ENCODE measurements at places on chromosomes 2 and 18.
A peak's percentile ranks its signal among the peaks of the same experiment; 100 is the strongest.

- no peaks in the 10 kb centered on the region for H3K4me1 ChIP-seq
- no peak for DNase-seq
- no peaks in the 10 kb centered on the region for H3K27me3 ChIP-seq
- no peaks in the 10 kb centered on the region for H3K36me3 ChIP-seq
Observed at GRCh38 chr2:219769090-219769910, 141.9 kb downstream of the SLC4A3 start.

- H3K27ac ChIP-seq: no peak overlapping the region
- no peak overlapping the region for H3K4me3 ChIP-seq
- no peaks in the 10 kb centered on the region for H3K4me1 ChIP-seq
- no peaks in the 10 kb centered on the region for H3K36me3 ChIP-seq
Observed at GRCh38 chr18:32190209-32190608, 370 bp downstream of the MEP1B start.

DNA sequence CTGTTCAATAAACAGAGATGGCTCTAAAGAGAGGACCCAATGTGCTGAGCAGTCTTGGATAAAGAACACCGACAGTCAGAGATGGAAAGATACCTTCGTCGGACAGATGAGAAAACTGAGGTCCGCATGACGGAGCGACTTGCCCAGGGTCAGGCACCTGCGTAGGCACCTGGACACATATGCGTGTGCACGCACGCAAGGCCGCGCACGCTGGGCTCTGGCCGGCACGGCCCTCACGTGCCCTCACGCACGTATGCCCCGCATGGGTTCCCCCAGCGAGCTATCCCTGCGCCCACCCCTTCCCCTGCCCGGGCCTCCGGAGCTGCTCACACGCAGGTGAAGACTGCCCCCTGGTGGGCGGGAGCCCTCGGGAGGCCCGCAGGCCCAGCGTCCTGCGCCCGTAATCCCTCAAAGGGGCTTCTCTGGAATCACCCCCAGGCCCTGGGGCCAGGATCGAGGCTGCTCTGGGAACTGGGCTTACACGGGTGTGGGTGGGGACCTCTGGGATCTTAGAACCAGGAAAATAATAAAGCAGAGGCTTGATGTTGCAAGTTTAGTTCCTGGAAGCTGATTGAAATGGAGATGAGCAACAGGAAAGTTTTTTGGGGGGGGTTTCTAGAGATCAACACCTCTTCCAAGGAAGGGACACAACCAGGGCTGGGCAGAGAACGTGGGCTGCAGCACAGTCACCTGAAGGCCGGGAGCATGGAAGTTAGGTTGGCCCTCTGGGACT, 246.3 kb downstream of the TNS1 start:
- H3K4me1 ChIP-seq: no peaks in the 10 kb centered on the region
- H3K36me3 ChIP-seq: no peaks in the 10 kb centered on the region
- no peak overlapping the region for H3K27ac ChIP-seq
- no peak overlapping the region for H3K4me3 ChIP-seq

DNA sequence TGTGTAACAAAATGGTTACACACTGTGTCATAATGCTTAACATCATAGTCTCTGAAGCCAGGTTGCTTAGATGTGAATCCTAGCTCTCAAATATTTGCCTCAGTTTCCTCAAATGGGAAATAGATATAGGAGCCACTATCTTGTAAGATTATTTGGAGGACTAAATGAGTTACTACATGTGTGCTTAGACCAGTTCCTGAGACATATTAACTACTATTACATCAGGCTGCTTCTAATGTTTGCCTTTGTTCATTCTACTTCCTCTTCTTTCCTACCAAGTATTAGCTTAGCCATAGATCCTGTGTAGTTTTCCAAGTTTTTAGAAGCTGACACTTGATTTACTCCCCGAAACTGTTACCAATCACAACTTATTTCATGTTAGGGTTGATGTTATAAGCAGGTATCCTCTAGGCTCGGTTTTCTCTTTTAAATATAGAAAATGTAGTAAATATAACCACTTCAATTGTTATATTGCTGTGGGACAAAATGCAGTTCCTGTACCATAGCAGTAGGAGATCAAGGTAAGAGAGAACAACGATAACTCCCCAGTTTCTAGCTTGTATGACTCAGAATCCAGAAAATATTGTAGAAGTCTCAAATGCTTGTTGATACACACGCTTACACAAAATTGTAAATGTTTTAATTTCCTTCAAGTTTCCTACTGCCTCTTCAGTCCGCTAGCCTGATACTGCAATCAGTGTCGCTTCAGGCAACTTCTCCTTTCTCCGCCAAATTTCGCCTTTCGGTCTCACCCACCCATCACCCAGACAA, 751 bp upstream of the DNAJC10 start:
- H3K27me3 ChIP-seq: no peaks in the 10 kb centered on the region
- peaks cover 6% of the 10 kb centered on the region for H3K36me3 ChIP-seq
- no peak for DNase-seq
- H3K27ac ChIP-seq: no peak overlapping the region

DNA sequence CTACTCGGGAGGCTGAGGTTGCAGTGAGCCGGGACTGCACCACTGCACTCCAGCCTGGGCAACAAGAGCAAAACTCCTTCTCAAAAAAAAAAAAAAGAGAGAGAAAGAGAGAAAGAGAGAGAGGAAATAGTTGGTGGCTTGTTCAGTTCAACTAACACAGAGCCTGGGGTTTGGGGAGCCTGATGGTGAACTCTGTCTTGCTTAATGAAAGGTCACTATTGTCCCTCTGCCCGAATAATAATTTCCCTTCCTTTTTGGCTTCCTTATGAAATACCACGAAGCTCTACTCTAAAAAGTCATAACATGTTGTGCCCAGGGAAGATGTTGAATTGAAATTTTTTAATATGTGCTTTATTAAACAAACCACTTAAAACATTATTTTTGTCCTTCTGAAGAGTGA, 17.3 kb downstream of the BCL2 start:
- H3K4me1 ChIP-seq: no peaks in the 10 kb centered on the region
- no peaks in the 10 kb centered on the region for H3K27me3 ChIP-seq
- H3K4me3 ChIP-seq: no peak overlapping the region
- no peak for DNase-seq
- no peak overlapping the region for H3K27ac ChIP-seq

GRCh38 chr2:168687314-168687713, 115.1 kb upstream of the NOSTRIN start:
- no peak overlapping the region for H3K4me3 ChIP-seq
- peak; percentile 34 for DNase-seq
- H3K4me1 ChIP-seq: peaks cover 10% of the 10 kb centered on the region
- H3K27ac ChIP-seq: no peak overlapping the region
- H3K36me3 ChIP-seq: no peaks in the 10 kb centered on the region
